Effector memory CD8-positive, alpha-beta T cell (primary cell): ENCODE measurements at places on chromosomes 1 and 21.

DNA sequence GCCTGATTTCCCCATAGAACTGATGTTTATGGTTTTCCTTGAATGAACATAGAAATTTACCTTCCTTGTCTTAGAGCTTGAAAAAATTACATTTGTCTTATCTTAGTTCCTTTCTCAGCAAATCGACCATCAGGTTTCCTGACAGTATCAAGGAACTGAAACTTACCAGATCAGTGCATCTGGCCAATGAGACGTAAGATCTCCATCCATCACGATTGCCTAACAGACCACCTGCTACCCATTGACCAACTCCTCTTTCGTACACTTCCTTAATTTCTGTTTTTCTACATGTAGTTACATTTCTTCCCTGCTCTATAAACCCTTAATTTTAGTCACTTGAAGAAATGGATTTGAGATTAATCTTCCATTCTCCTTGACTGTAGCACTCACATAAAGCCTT, 57.4 kb upstream of the TMPRSS15 start:
- DNase-seq, result no peak

DNA sequence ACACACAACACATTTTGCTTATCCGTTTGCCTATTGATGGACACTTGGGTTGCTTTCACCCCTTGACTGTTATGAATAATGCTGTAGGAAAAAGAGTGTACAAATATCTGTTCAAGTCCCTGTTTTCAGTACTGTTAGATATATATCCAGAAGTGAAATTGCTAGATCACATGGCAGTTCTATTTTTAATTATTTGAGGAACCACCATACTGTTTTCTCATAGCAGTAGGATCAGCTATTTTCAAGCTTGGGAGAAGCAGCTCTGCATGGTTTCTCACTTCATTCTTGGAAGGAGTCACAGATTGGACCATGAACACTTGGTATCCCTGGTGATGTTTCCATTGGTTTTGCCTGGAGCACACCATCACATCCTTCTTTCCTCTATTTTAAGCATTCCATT, 114.4 kb upstream of the ZP4 start:
- DNase-seq, result no peak

DNA sequence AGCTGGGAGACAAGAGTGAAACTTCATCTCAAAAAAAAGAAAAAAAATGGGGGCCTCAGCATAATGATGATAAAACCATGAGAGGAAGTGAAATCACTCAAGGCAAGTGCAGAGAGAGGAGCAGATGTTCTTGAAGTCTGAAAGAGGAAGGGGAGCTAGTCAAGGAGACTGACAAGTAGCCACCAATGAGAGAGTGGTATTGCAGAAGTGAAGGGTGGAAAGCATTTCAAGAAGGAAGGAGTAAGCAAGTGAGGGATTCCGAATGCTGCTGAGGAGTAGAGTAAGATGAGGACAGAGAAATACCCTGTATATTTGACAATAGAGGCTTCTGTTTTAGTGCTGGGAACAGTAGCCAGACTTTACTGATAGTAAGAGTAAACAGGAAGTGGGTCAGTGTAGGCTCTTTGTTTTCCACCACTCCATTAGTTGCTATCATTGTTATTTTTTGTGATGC, 2.9 kb downstream of the TATDN3 start:
- no peak for DNase-seq

- DNase-seq, result no peak
Observed at GRCh38 chr1:232393444-232394146, 236.3 kb downstream of the SIPA1L2 start.

DNA sequence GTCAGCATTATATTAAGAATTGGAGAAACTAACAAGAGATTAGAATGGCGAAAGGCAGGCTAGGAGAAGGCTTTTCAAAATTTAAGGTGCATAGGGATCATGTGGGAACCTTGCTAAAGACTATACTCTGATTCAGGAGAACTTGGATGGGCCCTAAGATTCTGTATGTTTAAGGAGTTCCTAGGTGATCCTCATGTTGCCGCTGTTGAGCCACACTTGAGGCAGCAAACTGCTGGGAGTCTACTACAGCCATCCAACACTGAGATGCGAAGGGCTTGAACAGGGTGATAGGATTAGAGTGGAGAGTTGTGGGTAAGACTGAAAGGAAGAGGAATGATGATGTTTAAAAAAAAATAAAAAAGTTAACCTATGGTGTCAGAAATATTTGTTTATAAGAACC, 1013.2 kb downstream of the MRPL39 start:
- no peak for DNase-seq

DNA sequence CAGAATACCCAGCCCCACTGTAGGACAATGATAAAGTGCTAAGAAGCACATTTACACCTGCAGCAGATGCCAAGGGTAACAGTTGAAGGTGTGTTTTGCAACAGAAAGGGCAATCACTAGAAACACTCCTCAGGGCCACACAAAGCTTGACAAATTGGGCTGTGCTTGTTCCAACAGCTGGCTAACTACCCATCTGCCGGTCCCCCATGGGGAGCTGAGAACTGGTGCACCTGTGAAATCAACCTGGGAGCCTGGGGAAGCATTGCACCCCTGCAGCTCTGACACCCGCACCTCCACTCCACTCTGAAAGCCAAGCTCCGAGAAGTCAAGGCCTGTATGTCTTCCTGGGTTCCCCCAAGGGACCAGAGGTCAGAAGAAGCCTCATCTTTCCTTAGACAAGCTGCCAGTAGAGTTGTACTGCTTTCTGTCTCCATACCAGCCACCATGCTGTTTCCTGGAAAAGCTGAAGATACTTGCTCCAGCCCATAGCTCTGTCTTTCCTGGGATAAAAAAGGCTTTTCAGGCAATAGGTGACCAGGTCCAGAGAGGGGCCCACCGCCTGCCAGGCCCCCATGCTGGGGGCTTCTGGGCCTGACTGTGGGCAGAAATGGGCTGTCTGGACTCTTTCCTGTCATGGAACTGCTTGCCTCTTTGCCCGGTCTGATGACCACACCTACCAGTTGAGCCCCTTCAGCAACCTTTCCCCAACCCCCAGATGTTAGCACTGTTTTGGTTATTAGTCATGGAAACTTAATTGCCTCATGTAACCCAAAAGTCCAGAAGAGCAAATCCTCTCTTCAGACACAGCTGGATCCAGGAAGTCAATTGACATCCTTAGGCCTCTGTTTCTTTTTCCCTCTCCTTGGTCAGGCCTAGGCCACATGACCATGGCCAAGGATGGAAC, 93.6 kb downstream of the KIF14 start:
- no peak for DNase-seq

DNA sequence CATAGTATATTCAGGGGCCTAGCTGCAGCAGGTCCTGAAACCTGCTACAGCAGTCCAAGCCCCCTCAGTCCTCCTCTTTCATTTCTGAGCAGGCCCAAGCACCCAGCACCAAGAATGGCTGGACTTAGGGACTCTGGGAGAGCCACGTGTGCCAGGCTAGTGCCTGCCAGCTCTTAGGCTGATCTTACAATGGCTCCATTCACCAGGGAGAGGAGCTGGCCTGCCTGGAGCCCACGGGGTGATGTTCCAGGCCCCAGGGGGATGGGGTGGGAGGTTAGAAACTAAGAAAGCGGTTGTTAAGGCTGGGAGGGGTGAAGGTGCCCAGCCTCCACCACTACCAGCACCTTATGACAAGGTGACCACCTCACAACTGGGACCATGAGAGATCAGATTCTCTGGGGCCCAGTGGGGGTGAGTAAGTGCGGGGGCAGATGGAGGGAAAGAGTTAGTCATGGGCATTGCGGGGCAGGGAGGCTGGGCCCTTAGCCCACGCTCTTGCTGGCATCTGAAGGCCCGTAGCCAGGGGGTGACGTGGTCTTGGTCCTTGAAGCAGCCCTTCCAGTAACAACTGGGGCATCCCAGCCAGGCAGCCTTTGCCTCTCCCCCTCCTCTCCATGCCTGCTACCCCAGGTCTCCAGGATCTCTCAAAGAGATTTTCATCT, 30.3 kb upstream of the CLIC4 start:
- DNase-seq, result no peak

- no peak for DNase-seq
Observed at GRCh38 chr1:154698320-154699096, 90.5 kb upstream of the ADAR start.

GRCh38 chr1:23796466-23797271, 3.9 kb downstream of the GALE start:
- no peak for DNase-seq

GRCh38 chr1:203295796-203296195, 9.5 kb upstream of the BTG2 start:
- no peak for DNase-seq

- no peak for DNase-seq
Observed at GRCh38 chr1:228143480-228144192, 3.6 kb downstream of the GUK1 start.

- no peak for DNase-seq
Observed at GRCh38 chr21:45220071-45220481, 67.6 kb downstream of the POFUT2 start.
